ENCODE measurements at places on chromosomes 6 and 20.

DNA sequence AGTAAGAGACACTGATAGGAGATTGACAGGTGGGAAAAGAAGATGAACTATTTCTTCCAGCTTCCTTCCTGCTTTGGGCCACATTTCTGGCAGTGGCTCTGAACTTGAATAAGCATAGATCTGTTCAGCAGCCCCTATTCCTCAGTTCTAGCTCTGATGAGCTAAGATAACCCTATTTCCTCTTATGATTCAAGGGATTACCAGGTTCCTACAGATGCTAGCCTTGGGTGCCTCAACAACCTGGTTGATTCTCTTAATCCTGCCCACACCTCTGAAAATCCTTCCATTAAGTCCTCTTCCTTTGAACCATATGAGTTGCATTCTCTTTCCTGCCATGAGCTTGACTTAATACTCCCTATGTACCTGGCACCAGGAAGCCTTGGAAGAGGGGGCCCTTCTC, 49.8 kb upstream of the MOCS1 start:
- no peak for DNase-seq

DNA sequence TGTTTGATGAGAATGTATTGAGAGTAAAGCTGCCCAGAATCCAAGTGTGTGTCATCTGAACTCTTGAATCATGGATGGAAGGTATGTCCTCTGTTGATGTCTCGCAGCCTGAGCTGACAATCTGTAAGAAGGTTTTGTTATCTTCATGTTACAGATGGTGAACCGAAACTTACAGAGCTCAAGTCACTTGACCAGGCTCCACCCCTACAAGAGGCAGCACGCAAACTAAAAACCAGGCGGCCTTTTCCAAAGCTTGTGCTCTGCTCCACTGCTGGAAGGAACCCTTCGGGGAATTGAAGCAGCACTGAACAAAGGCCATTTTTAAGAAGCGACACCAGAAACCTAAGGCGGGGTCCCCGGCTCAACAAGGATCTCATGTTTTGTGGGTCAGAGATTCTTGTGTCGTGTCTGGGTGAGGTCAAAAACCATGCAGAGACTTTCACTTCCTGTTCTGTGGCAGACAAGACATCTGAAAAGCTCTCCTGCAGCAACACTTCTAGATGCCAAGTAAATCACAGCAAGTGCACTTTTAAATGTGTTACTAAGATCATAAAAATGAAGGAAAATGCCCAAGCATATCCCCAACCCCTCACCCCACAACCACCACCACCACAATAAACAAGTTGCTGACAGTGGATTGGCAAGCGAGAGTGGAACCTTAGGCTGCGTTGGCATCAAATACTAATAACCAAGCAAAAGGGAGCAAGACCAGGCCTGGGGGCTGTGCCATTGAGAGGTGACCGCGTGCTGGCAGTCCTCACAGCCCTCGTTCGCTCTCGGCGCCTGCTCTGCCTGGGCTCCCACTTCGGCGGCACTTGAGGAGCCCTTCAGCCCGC, 27.3 kb downstream of the NQO2 start:
- no peak for DNase-seq

DNA sequence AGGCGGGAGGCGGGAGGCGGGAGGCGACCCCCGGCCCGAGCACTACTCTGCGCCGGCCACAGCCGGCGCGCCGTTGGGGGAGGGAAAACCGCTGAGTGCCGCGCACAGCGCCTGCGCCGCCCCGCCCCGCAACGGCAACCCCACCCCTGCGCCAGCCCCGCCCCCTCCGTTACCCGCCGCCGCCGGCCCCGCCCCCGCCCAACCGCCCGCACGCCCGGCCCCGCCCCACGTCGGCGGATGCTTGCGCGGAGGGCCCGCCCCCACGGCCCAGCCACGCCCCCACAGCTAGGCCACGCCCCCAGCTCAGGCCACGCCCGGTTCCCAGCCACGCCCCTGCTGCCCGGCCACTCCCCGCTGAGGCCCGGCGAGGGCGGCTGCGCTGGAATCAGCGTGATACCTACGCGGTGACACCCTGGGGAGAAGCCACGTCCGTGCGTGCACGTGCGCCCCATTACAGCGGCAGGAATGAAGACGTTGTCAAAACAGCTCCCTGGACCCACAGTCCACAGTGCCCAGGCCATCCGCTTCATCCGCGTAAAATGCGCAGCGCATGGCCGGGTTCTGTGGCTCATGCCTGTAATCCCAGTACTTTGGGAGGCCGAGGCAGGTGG, at the start of gene TCFL5:
TSS of gene TCFL5 (minus strand) at position 97 of the 611 bp plus-strand sequence. CDS start 152 bp downstream, outside the sequence.
- DNase-seq: peak; percentile 95

GRCh38 chr6:35602133-35602946, 86.4 kb downstream of the FKBP5 start:
- no peak for DNase-seq

DNA sequence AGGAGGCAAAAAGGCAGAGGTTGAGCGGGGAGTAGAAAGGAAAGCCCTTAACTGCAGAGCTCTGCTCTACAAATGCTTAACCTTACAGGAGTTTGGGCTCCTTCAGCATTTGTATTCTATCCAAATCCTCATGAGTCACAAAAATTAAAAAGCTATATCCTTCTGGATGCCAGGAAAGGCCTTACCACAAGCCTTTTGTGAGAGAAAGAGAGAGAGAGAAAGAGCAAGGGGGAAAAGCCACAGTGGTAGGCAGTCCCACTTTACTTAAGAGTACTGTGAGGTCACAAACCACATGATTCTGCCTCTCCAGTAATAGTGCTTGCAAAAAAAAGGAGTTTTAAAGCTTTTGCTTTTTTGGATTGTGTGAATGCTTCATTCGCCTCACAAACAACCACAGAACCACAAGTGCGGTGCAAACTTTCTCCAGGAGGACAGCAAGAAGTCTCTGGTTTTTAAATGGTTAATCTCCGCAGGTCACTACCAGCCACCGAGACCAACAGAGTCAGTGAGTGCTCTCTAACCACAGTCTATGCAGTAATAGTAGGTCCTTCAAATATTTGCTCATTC, at the start of gene RUNX2:
TSS of gene RUNX2 (plus strand) at position 375 of the 567 bp plus-strand sequence. CDS start 397 bp downstream, outside the sequence.
- DNase-seq: no peak

DNA sequence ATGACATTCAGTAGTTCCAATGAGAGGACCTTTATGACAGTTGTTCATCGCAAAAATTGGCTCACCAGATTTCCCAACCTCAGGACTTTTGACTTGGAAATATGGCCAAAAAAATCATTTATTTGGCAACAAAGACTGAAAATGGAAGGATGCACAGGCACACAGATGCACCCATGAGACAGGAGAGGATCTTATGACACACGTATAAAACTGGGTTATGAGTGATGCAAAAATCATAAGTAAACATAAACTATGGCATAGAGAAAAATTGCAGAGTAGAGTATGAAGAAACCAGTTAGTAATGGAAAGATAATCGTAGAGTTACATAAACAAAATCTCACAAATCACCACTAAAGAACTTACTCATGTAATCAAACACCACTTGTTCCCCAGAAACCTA, 546.9 kb downstream of the ADGRB3 start:
- DNase-seq: no peak

DNA sequence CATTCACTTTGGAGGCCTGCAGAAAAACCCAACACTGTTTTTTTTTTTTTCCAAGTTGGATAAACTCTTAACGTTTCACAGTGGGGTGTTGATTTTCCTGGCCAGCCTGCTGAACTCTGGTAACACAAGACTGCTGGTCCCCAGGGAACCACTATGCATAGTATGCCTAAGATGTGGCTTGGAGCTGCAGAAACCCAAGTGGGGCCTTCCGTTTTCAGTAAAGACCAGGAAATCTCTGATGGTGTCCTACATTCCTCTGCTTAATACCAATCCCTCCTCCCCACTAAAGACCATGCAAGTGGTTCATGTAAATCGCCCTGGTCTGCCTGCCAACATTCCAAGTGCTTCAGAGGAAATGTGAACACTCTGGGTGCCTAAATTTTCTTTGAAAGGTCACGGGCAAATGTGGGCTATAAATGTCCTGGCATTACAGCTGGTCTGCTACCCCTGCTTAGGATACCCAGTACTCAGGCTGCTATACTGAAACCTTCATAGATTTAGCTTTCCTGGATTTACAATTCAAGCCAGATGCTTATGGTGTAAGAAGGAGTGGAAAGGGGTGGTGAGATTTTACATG, 615.4 kb downstream of the MAFB start:
- DNase-seq: no peak

DNA sequence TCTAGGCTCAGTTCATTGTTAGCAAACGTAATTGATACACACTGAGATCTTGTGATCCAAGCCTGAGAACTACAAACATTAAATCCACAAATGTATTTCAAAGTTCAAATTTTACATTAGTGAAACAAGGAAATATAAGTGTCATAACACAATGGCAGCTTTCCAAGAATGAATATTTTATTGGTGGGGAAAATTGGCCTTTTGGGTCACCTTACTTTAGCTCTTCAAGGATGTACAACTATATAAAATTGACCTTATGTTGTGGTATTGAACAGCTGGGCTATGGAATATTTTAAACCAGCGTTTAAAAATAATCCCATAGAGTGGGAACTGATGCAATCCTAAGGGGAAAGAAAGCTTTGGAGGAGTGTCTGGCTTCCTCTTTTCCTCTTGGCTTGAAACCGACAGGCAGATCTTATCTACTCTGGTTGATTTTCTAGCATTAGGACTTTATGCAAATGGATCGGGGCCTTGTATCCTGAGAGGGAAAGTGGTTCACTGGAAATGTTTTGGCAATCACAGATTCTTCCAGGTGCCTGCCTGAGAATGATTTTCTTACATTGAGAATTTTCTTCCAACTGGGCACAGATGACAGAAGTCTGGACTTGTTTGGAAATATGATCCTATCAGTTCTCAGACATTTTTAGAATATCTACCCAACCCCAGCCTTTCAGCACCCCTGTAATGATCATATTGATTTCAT, 184.8 kb upstream of the ECI2 start:
- DNase-seq: no peak

- no peak for DNase-seq
These were observed 43.7 kb downstream of the FRK start for GRCh38 chr6:116016846-116017545.

DNA sequence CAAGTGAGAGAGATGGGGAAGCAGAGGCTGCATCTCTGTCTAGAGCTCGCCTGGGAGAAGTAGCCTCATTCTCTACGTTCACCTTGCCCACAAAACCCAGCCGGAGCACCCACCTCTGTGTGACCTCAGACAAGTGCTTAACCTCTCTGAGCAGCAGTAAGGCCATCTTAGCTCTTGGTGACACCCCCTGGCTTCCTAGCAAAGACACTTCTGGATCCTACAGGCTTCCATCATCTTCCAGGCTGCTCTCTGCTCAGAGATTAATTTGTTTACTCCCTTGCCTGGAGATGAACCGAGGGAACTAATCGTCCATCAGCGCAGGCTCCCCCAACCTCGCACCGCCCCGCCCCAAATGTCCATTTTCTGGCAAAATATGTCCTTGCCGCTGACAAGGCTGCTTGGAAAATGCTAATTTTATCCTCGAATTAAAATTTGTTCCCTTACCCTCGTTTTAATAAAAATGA, 24.0 kb upstream of the CTNNBL1 start:
- DNase-seq: no peak

DNA sequence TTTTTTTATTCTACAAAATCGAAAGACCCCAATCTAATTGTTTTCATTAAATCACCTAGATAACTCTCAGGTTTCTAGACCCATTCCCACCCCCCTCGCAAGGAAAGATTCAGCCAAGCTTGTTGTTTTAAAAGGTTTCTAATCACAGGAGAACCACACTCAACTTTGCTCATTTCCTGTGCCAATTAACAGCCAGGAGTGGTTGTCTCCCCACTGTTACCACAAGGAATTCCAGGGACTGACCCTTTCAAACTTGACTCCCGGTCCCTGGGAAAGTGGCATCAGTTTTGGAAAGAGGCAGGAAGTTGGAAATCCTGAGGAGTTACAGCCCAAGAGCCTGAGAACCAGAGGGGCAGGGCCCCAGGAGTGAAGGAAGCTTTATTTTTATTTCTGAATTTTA, 561.3 kb upstream of the JAG1 start:
- no peak for DNase-seq

GRCh38 chr6:152952866-152953509, 29.9 kb downstream of the FBXO5 start:
- no peak for DNase-seq

- no peak for DNase-seq
These were observed 86.3 kb downstream of the CHMP4B start for GRCh38 chr20:33897313-33897912.

GRCh38 chr6:111747829-111748228, 125.4 kb downstream of the FYN start:
- DNase-seq: no peak

DNA sequence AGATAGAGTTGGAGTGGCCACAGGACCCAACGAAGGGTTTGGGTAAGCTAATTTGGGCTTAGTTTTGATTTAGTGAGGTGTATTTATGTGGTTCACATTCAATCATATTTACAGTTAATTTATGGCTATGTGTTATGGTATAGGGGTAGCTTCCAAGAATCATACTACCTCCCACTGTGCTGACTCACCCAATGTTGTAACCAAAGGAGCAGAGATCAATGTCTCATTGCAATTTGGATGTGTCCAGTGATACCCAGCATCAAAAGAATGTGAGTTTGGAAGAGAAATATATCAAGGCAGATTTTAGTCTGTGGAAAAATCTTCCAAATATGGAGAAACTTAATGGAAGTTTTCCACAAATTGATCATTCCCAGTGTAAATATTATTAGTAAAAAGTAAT, 25.3 kb upstream of the SMIM8 start:
- DNase-seq: no peak

DNA sequence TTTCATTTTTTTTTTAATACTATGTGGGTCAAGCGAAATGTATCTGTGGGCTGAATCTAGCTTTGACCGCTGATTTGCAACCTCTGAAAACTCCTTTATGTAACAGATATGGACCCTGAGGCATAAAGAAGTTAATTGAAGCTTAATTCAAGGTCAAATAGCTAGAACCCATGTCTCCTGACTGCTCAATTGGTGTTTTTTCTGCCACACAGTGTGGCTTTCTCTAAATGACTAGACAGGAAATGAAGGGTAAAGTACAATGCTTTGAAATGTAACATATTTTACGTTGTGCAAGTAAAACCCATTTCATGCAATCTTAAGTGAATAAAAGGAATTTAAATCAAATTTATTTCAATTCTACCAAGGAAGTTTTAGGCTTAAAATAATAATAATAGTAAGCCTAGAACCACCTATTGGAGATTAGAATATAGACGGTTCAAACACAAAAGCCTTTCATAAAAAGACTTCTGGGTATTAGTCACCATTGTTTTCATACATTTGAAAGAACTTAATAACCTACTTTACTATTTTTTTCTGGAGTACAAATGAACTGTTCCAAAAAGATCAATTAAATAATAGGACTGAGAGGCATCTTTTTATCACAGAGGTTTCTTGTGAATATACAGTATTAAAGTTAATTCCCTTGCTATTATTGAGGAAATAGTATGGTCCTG, 279.8 kb downstream of the EPHA7 start:
- no peak for DNase-seq

- DNase-seq: no peak
These were observed 1.3 kb upstream of the RNF217 start for GRCh38 chr6:124960757-124961463.
